ENCODE measurements at places on chromosomes 2 and 18.

DNA sequence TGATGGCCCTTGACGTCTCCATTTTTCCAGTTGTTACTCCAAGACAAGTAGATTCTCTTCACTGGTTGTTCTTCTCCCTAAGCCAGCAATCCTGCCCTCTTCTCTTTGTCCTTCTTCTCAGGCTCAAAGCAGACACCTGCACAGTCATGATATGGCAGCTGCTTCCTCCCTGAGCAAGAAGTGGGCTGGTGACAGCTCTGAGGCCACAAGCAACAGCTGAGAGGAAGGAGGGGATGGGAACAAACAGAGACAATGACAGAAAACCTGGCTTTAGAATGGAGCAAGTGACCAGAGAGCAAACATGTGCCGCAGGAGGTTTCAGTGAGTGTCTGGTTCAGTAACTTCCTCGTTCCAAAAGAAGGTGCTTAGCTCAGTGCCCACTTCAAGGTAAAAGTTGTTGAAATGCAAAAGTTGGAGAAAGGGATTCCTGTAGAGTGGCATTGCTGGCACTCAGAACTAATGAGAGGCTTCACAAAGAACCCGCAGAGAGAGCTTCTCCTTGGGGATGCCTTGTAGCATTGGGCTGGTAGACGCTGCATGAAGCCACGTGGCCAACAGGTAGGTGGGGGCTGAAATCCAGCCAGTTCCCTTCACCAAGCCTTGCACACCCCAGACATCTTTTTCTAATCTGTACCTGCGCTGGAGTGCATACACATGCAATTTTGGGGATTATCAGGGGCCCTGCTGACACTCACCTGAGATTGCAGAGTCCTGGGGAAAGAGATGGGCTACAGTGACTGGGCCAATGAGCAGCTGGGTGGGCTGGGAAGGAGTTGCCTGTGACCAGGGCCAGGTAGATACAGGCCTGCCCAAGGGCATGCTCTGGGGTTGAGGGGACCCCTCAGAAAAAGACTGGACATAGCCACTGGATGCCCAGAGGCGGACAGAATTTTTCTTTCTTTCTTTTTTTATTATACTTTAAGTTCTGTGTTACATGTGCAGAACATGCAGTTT, 153.3 kb upstream of the RAB12 start:
- no peak for DNase-seq

- DNase-seq = no peak
Observed at GRCh38 chr2:15881676-15882075, 58.7 kb upstream of the MYCN start.

DNA sequence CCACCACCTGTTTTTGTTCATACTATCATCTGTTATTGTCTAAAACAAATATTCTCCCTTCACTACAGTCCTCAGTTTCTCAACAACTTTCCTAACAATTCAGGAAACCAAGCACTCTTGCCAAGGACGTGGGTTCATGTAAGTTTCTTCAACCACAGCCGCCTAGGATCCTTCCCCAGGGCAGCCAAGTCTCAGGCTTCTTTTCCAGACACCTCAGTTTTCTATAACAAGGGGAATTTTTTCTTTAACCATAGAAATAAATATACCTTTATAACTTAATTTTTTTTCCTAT, 39.4 kb upstream of the AGPS start:
- DNase-seq = no peak

- no peak for DNase-seq
Observed at GRCh38 chr18:74171910-74172606, 23.7 kb downstream of the TIMM21 start.

DNA sequence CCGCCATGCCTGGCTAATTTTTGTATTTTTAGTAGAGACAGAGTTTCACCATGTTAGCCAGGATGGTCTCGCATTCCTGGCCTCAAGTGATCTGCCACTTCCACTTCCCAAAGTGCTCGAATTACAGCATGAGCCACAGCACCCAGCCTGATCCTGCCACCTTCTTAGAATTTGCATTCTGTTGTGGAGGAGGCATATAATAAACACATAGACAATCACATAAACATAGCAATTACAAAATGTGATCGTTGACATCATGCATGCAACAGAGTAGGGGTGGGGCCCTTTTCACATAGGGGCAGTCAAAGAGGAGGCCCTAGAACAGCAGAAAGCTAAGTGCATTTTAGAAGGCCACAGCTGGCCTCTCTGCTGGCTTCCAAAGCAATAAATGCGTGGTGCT, 39.9 kb upstream of the TSPYL6 start:
- no peak for DNase-seq

- no peak for DNase-seq
Observed at GRCh38 chr18:45954070-45954934, 12.8 kb downstream of the EPG5 start.

- DNase-seq = no peak
Observed at GRCh38 chr2:168738062-168738461, 64.4 kb upstream of the NOSTRIN start.

- no peak for DNase-seq
Observed at GRCh38 chr2:101771227-101771902, 73.9 kb downstream of the MAP4K4 start.

DNA sequence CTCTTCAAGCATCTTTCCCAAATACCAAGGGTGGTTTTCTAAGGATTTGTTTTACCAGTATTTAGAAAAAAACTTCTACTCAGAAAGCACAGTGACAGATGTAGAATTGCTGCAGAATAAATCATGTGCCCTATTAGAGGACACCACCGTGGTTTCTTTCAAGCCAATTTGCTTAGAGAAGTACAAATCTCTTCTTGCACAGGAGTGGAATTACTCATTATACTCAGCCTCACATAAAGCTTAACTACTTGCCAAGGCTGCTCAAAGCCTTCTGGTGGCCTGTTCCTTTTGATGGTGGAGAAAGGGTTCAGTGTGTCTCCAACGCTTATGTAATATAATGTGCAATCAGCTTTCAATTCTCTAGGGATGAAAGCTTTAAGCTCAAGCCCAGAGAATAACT, 66.5 kb upstream of the CTNNA2 start:
- DNase-seq = no peak

DNA sequence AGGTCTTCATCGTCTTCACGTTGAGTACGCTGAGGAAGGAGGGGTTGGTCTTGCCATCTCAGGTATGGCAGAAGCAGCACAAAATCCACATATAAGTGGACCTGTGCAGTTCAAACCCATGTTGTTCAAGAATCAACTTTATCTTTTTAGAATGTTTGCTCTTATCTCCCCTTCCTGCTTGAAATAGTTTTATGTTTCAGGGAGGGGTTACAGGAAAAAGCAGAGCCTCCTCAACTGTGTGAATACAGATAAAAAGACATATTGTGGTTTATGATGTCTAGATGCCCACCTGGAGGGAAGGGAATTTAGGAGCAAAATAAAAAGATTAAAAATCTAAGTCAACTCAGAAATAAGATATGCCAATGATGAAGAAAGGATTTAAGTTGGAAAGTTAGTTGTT, 75.9 kb downstream of the VRK2 start:
- no peak for DNase-seq

- DNase-seq = no peak
Observed at GRCh38 chr2:9226458-9227380, 20.1 kb downstream of the ASAP2 start.

Data from thoracic aorta (tissue), 2 donors.